ENCODE measurements at places on chromosomes 3 and 15. TPM values are rescaled to one million over a fixed set of nuclear protein-coding genes. Genes with fewer than 3 reads are reported as not detected.

GRCh38 chr15:50050986-50051743 lies 67.9 kb downstream of the ATP8B4 start:
- H3K27ac ChIP-seq, result no peak overlapping the region
- H3K27me3 ChIP-seq, result no peaks in the 10 kb centered on the region

DNA sequence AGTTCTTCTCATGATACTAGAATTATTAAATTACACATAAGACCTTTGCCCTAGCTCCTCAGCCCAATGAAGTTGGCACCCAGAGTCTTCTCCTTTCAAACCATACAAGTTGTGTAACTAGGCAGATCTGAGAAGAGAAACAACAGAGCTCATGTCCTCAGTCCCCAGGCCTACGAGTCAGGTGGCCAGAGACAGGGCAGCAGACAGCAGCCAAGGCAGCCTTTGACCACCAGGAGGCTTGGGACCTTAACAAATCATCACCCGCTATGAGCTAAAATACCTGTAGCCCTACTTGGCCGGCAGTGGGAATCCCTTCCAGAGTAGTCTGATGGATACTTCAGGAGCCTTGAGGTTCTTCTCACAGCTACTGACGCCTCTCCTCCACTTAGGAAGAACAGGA lies 18.3 kb downstream of the STIMATE start:
- H3K4me1 ChIP-seq, result no peaks in the 10 kb centered on the region
- DNase-seq, result no peak
- no peak overlapping the region for H3K4me3 ChIP-seq
- no peak overlapping the region for H3K27ac ChIP-seq

GRCh38 chr15:40252438-40253166 lies 13.7 kb downstream of the PAK6 start:
- DNase-seq, result no peak
- no peak overlapping the region for H3K27ac ChIP-seq
- H3K4me1 ChIP-seq, result peaks cover 9% of the 10 kb centered on the region
- H3K4me3 ChIP-seq, result peak overlapping the region; percentile 46
- H3K27me3 ChIP-seq, result no peaks in the 10 kb centered on the region
- no peaks in the 10 kb centered on the region for H3K36me3 ChIP-seq

DNA sequence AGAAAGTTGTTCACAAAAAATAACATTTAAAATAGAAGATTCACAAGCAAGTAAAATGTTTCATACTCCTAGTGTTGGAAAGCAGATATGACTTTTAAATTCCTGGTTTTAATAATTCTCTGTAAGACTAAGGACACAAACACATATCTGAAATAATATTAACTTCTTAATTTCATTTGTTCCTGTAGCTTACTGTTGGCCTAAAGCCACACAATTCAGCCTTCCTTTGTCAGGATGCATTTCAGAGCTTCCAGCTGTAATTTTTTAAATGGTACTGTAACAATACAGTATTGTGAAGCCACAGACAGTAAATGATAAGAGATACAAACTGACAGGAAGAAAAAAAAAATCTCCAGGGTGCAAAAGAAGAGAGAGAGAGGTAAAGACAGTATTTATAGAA lies 84.2 kb downstream of the TMCC1 start:
- H3K27me3 ChIP-seq, result no peaks in the 10 kb centered on the region
- peaks cover 5% of the 10 kb centered on the region for H3K4me1 ChIP-seq
- no peaks in the 10 kb centered on the region for H3K36me3 ChIP-seq
- DNase-seq, result no peak
- H3K27ac ChIP-seq, result no peak overlapping the region

RPP25 gene
- total RNA-seq, result 2.3 TPM

GOLGA8H gene
- total RNA-seq, result 0.17 TPM
